Stimulated activated CD4-positive, alpha-beta T cell treated with anti-CD3 and anti-CD28 coated beads, Interleukin-4, amount 100 ng/mL, for 48 hours (primary cell): ENCODE measurements at places on chromosomes 5 and 9.

DNA sequence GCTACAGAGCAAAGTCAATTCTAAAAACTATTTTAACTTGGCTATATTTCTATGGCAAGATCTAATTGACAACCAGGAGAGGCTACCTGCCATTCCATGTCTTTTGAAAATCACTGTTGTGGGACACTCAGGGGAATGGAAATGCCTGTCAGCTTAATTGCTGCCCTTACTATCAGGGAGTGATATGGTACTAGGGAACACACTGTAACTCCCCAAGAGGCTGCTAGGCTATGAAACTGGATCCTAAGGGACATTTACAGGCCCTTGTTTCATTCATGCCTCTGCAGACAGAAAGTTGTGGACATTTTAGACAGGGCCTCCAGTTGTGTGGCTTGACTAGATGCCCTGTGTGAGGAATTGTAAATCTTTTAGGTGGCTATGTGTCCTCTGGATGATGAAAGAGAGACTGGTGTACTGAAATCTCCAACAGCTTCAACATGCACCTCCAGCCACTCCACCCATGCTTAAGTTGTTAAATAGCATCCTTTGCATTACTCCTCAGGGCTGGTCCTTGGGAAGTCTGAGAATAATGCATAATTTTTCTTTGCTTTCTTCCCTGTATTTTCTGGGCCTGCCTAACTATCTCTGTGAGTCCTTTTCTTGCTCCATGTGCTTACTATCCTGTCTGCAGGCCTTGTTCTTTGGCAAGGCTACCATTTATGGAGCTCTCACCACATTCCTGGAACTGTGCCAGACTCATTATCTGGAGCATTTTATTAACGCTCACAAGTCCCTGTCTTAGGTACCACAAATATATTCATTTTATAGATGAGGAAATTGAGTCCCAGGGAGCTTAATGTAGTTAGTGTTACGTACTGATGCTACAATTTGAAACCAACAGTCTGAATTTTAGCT lies 3.2 kb downstream of the MROH2B start:
- no peak for DNase-seq

- DNase-seq: no peak
These were observed 795.0 kb downstream of the EFNA5 start for GRCh38 chr5:106875591-106876297.

DNA sequence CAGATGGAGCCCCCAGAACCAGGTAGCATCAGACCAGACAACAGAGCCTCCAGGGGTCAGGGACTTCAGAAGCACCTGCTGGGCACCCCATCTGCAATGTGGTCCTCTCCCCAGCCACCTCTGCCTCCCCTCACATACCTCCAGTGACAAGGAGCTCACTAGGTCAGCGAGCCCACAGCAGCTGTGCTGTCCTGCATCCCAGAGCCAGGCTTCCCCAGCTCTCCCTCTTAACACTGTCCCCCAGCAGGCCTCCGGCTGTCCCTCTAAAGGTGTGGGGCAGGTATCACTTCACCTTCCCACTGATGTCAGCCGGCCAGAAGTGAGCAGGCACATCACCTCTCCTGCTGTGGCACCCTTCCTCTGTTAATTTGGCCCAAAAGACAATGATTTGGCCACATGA lies 83.6 kb downstream of the LMX1B start:
- no peak for DNase-seq

DNA sequence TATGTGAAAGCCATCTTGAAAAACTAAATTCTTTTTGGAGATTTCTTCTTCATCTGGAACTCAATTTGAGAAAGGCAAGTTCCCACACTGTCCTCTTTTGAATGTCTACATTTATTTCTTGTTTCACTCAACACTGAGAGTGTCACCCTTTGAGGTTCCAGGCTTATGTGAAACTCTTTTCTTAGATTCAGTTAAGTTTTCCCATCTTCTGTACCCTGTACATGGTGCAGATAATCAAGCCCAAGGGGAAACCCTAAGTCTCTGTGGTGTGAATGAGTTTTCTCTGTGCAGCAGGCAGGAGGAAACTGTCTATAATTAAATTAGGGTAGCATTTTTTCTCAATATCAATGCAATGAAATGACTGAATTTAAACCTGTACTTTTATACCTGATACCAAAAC lies 72.3 kb upstream of the PRLR start:
- no peak for DNase-seq

- no peak for DNase-seq
These were observed 129.4 kb upstream of the VLDLR start for GRCh38 chr9:2492161-2492560.

DNA sequence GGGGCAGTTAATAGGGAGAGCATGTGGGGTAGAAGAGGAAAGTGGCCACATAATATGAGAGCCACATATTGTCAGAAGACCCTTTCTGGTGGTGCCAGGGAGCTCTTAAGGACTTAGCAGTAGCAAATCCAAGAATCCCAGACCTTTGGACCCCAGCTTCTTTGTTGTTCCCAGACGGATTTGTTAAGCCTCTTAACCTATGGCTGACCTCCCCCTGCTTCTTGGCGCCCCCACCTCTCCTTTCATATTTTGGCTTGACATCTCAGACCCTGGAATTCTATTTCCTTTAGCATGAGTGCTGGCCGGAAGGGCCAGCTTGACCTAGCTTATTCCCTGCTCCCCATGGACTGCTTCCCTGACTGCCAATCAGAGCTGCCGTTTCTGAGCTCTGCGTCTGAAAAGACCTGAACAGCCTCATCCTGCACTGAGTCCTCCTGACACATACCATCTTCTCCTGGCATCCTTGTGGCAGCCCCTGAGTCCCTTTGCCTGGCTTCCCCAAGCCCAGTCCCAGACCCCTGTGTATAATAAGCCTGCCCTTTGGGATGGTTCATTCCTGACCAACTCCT lies 116.3 kb downstream of the PRKACG start:
- no peak for DNase-seq

GRCh38 chr5:167639766-167640165 lies 651.7 kb upstream of the WWC1 start:
- no peak for DNase-seq

DNA sequence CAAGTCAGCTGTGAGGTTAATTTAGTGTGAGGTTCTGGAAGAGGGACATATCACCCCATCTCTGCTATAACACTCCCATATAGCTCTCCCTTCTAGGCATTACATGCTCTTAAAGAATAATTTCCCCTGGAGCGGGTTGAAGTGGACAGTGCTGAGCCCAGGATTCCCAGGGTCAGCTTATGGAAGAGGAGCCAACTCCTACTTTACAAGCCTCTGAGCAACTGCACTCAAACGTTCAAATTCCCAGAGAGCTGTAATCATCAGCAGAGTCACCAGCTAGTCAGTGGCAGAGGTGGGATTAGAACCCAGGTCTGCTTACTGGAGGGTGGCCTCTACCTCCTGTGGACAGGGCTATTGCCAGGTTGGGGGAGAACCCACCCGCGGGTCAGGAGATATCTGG lies 1.4 kb downstream of the NEURL1B start:
- DNase-seq: no peak

DNA sequence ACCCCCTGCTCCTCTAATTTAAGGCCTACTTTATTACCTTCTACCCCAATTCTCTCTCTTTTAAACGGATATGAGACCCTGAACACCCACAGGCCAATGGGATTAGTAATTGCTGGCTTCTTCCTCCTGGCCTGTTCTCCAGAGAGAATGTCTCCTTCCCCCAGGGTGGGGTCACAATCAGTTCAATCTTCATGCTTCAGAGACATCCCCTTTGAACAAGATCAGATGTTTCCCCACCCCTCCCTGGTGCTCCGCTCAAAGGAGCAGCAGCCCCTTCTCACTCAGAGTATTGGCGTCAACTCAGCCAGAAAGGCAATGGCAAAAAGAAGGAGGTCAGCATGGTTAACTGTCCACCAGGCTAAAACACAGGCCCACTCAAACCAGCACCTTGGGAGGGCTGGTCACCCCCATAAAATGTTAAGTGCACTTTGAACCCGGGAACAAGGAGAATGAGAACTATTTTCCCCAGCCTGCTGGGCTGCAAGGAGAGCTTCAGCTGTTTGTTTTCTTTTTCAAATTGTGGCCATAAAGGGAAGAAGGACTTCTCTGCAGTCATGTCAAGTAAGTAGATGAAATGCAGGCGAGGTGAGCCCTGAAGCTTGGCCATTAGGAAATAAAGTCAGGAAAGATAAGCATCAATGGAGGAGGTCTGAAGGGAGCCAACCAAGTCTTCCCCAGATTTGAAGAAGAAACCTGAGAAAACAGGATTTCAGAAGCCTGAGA lies 20.1 kb downstream of the LHFPL2 start:
- no peak for DNase-seq

- DNase-seq: no peak
These were observed 107.6 kb upstream of the PITX1 start for GRCh38 chr5:135141303-135142268.

DNA sequence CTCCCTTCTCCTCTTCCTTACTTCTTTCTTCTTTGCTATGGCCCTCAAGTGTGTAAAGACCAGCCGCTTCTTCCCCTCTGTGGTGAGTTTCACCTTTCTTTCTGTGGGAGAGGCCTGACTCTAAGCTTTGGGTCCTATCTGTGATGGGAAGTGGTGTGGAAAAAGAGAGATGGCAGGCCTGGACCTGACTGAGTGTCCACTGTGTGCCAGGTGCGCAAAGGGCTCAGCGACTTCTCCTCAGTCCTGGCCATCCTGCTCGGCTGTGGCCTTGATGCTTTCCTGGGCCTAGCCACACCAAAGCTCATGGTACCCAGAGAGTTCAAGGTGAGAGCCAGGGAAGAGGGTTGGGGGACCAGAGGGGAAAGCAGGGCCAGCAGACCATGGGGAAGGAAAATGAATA lies 5.9 kb downstream of the SLC4A9 start:
- no peak for DNase-seq

- DNase-seq: no peak
These were observed 193.6 kb upstream of the DAB2 start for GRCh38 chr5:39618391-39618790.

DNA sequence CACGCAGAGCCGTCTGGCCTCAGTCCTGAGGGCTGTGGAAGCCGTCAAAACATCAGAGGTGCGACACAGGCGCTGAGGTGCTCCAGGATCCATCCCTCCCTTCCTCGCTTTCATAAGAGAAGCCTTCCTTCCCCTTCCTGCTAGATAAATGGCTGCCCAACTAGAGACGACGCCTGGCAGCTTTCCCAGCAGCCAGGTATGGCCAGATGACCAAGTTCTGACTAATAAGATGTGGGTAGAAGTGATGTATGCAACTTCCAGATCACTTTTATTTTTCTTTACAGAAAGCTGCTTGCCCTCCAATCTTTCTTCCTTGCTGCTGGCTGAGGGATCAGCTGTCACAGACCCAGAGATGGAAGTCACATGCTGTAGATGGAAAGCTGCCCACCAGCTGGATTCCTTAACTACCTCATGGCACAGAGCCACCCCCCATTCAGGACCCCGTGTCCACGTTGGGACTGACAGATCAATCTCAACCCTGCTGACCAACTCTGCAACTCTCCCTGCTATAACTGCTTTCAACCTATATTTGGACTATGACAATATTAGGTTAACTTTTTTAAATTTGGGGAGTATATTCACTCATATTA lies 8.8 kb downstream of the MAPK9 start:
- DNase-seq: no peak

DNA sequence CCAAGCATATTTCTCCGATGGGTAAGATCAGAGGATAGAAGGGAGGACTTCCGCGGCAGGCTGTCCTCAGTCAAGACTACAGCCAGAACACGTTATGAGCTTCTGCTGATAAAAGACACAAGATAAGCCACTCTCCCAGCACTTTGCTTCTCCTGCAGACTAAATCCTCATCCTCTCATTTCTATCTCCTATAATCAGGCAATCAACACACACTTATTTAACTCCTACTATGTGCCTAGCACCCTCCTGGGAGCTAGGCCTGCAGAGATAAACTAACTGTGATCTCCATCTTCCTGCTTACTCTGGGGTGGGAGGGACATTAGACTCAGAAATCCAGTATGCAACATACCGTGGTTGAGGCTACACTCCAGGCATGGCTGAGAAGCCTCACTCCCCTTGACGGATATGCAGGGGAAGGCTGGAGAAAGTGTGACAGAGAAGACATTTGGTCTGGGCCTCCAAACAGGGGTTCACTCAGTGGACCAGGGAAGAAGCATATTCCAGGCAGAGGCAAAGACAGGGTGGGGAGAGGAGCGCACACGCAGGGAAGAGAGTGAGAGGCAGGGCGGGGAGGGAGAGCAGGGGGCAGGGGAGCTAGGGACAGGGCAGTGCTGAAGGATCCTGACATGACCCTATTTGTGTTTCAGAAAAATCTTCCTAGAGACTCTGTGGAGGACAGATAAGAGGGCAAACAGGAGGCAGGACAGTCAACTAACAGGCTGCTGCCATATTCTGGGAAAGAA lies 274.1 kb downstream of the DENND1A start:
- DNase-seq: no peak

DNA sequence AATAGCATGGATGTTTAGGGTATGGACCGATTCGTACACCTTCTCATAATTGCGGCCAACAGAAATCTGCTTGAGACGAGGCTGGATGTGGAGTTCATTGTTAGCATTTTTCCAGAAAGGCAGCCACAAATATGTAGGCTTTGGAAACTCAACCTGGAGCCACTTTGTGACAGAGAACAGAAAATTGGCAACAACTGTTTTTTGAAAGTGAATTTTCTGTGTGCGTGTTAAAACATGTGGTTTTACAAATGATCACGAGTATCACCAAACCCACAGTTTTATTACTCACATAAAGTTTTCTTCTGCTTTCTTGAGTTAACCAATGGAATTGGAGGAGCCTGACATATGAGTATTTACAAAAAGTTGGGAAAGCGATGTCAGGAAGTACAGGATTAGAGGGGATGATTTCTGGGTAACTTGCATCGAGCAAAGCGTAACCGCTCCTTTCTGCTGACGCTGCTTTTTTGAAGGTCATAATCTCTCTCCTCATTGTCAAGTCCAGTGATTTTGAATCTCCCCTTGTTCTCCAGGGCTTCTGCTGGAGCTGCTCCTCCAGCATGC lies 138.5 kb upstream of the TAF11L2 start:
- no peak for DNase-seq

DNA sequence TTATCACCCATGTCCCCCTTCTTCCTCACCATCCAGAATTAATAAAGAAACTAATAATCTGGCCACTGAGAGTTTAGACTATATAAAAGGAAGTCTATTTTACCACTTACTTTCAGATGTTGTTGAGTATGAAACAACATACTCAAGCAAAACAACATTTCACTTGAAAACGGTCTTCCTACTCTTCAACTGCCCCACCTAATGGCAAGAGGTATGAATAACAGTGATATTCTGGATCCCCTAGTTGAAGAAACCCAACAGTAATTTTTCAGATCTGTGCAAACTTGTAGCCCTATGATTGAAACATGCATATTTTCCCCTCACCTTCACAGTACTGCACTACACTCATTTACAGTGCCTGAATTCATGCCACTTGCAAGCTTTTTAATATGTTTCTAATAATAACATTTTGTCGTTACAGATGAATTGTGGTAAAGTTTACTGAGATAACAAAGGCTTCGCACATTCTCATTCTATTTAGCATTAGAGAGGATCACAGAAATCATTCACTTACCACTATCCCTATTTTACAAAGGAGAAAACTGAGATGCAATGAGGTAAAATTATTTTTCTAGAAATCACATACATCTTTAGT lies 267.9 kb upstream of the PDE4D start:
- DNase-seq: no peak

GRCh38 chr5:138910546-138911185 lies 35.5 kb upstream of the LRRTM2 start:
- DNase-seq: no peak

- no peak for DNase-seq
These were observed 248.0 kb downstream of the NTRK2 start for GRCh38 chr9:84917366-84918070.
